ENCODE measurements at places on chromosomes 11 and 22.
A peak's percentile ranks its signal among the peaks of the same experiment; 100 is the strongest.

GRCh38 chr11:75930534-75930933, 115.5 kb downstream of the UVRAG start:
- no peak for DNase-seq

DNA sequence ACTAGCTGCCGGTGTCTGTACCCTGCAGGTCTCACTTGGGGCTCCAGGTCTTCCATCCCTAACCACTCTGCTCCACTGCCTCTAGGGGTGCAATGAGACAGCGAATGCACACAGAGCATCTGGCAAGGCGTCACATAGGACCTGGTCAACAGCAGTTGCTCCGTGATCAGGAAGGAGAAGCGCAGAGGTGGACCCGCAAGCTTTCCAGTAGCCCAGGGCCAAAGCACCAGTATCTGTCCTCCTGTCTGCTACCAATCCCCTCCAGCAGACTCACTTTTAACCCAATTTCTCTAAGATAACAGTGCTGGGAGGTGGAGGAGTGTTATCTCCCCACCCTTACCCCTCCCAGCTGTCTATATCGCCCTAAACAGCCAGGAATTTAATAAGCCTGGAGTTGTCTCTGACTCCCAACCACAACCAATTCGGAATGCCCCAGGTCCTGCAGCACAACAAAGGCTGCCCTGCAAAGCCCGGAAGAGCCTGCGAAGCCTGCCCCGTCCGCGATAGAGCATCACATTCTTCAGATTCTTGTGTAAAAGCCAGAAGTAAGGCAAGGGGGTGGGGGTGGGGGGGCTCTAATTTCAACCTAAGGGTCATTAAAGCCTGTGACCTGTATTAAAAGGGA, 19.3 kb downstream of the MYH9 start:
- DNase-seq: peak; percentile 55

GRCh38 chr11:125331357-125332035, 164.6 kb downstream of the FEZ1 start:
- no peak for DNase-seq

GRCh38 chr11:11263238-11264005, 89.6 kb downstream of the CSNK2A3 start:
- DNase-seq: no peak

GRCh38 chr11:58958500-58958899, 19.2 kb downstream of the GLYATL1 start:
- DNase-seq: no peak

DNA sequence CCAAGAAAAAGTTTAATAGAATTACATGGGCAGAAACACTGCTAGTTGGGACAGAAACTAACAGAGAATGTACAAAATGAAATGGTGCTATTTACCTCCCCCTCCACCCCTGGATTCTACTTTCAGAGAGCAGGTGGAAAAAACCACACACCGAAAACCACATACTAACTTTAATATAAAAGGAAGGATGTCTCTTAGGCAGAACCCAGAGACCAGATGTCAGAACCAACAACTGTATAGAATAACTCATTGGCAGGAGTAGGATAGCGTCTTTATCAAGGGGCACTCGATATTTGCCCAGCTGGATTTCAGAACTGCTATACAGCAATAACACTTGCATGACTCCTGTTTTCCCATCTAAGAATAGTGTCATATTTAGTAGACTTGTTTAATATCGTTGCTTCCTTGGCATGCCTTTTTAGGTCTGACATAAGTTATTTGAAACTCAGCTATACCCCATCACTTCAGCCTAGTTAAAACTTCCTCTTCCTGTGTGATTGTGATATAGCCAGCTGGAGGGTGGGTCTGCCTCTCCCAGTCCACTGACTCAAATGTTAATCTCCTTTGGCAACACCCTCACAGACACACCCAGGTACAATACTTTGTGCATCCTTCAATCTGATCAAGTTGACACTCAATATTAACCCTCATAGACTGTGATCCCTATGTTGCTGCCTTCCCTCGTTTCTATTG, 1.2 kb downstream of the SLC22A25 start:
- no peak for DNase-seq

- DNase-seq: no peak
Observed at GRCh38 chr11:123718469-123718868, 23.0 kb downstream of the ZNF202 start.

DNA sequence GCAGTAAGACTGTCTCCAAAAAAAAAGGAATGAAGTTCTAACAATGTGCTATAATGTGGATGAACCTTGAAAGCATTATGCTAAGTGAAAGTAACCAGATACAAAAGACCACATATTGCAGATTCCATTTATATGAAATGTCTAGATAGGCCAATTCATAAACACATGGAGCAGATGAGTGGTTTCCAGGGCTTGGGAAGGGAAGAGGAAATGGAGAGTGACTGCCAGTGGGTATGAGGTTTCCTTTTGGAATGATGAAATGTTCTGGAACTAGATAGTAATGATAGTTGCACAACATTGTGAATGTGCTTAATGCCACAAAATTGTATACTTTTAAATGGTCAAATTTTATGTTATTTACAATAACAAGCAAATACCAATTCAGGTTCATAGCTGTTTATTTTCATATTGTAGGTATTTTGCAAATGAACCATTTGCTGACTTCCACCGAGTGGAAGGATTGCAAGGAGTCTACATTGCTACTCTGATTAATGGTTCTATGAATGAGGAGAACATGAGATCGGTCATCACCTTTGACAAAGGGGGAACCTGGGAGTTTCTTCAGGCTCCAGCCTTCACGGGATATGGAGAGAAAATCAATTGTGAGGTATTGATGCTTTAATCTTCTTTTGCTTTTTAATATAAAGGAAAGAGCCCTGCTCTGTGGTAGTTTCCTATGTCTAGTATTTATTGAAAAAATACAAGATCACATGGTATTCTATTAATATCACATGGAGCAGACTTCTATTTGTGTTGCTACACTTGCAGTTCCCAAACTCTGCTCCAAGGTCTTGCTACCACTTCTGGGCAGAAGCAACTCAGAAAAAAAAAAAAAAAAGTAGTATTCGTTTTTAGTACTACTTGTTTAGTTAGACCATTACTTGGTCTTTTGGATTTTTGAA, 67.7 kb upstream of the SORL1-AS1 start:
- no peak for DNase-seq

DNA sequence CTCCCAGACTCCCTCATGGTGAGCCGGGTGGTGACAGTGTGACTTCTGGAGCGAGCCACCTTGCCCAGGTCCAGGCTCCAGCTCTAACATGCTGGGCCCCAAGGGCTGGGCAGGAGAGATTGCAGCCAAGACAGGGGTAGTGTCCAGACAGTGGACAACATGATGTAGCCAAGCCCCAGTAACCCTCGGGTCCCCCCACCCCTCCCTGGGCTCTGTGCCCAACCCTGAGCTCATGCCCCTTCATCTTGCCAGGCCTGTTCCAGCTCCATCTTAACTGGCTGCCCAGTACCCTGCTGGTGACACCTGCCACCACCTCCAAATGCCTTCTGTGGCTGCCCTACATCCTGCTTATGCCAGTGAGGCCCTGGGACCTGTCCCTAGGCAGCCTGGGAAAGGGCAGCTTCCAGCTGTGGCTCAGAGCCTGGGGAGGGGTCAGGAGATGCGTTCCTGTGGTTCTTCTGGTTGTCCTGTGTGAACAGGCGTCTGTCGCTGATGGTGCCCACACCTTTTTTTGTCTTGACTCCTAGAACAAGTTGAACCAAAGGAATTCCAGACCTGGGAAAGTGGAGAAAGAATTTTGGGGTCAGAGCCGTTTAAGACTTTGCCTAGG, 12.5 kb upstream of the SYT12 start:
- DNase-seq: no peak

- DNase-seq: no peak
Observed at GRCh38 chr11:118615976-118616371, 8.6 kb downstream of the PHLDB1 start.

DNA sequence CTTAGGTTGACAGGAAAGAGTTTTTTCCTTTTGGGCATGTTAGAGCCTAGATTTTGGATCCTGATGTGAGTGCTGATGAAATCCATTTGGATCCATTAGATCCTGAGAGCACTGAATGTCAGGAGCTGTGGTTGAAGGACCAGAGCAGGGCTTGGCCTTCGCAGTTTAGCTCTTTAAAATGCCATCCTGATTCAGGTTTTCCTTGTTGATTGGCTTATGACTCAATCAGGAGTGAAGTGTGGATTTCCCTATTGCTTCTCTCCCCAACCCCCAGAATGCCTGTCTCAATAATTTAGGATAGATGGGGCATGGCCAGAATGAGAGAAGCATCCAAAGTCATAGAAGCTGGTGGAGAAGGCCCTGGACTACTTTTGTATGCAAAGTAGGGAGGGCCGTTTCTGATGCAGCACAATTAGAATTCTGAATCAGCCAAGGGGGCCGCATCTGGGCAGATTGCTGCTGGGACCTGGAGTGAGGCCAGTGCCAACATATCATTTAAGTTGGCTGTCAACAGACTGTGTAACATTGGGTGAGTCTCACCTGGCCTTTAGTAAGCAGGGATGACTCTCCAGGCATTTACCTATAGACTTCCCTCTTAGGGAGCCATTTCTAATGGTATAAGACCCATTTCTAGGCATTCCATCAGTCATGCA, 80.5 kb downstream of the TEAD1 start:
- no peak for DNase-seq

GRCh38 chr11:130168105-130168504, 8.5 kb downstream of the ST14 start:
- DNase-seq: no peak

- no peak for DNase-seq
Observed at GRCh38 chr11:59542142-59542810, 30.9 kb downstream of the OR4D9 start.

DNA sequence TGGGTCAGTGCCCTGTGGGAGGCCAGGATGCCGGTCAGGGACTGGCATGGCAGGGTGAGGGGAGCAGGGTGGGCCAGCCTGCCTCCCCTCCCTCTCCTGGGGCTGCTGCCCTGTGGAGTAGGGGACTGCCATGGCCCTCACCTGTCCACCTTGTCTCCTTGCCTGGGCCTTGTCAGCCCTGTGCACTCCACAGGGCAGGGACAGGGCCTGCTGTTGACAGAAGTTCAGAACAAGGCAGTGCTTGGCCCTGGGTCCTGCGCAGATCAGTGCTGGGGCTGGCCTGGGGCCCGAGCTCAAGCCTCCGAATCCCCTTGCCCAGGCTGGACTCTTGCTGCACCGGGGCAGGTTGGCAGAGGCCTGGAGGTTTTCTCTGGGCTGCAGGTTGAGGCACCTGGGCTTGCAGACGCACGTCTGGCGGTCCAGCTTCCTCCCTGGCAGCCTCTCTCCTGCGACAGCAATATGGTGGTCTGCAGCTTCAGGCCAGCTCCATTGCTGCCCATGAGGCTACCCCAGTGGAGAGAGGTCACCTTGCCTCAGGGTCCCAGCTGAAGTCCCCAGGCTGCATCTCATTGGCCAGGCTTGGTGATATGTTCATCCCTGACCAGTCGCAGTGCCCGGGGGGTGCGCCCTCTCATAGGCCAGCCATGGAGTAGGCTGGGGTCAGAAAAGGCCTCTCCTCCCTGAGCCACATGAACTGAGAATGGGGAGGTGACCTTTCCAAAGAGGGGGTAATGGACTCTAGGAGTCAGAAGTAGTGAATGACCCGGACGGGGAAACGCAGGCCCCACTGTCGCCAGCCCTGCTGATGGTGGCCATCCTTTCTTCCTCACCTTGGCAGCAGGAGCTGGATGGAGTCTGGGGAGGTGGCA, 21.5 kb upstream of the CHKA start:
- no peak for DNase-seq

DNA sequence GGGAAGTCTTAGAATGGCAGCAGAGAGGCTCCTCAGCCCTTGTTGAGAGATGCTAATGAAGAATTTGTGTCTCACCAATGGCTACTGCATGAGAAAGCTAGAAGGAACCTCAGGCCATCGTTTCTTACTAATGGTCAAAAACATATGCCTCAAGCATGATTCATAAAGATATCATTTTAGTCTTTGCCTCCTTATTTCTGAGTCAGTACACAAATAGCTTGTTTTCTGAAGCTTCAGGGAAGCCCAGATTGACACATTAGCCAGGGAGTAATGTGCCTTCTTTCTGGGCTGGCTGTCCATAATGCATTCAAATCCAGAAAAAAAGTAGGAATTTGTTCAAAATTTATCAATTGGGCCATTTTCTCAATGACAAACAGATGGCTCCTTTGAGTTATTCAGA, 169.4 kb upstream of the ZBED5 start:
- no peak for DNase-seq

GRCh38 chr11:62705413-62705812, 1.8 kb downstream of the BSCL2 start:
- no peak for DNase-seq

GRCh38 chr11:122711362-122711761, 55.8 kb downstream of the UBASH3B start:
- DNase-seq: no peak

DNA sequence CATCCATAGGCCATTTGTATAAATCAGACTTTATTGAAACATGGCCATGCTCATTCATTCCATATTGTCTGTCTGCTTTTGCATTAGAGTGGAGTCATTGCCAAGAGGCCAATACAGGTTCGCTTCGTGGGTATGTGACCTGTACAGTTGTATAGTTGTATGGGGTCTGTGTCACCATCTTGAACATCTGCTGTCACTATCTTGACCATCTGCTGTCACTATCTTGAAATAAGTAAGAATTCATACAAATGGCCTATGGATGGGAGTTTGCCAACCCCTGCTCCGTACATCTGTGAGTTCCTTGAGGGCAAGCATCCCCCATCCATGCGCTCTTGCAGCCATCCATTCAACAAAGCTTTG, 44.4 kb upstream of the ANO1 start:
- peak; percentile 1 for DNase-seq

DNA sequence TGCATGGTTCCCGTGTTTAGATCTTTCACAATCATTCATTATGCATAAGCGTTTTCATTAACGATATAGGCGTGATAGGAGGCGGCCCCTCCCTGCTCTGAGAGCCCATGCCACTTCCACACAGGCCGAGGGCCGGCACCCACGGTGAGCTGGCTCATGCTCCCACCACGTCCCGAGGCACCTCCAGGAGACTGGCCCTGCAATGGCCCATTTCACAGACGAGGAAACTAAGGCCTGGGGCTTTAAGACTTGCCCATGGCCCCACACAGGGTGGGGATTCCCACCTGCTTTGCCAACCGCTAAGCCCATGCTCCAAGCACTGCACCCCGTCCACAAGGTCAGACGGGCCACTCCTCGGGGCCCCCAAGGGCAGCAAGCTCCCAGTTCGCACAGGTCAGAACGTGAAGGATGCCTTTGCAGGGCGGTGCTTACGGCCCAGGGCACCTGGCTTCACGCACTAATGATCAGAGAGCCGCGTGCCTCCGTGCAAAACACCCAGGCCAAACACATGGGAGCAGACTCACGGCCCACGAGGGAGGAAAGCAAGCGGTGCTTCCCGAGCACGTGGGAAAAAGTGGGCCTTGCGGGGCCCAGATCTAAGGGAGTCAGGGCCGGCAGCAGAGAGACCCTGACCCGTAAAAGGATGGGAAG, 8.3 kb downstream of the OSBPL5 start:
- no peak for DNase-seq
